ENCODE measurements at places on chromosomes 4 and X.

GRCh38 chr4:71216316-71216959 is 122.4 kb upstream of the SLC4A4 start:
- DNase-seq = no peak

- DNase-seq = no peak
These were observed 231.3 kb upstream of the S100G start for GRCh38 chrX:16418650-16419049.

DNA sequence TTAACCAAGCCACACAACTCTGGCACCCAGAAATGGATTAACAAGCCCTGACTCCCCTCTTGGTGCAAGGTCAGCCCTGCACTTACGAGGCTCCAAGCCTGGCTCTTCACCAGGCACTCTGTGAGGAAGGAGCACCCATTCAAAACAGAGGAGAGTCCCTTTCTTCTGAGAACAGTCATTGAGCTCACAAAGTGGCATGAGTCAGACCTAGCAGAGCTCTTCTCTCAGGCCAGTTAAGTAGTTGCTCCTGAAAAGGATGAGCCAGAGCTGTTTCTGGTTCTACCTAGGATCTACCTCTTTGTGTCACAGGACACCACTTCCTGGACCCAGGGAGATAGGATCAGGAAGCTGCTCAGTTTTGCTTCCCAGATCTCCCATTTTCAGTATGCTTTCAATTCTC is 48.2 kb downstream of the EVC2 start:
- DNase-seq = no peak

DNA sequence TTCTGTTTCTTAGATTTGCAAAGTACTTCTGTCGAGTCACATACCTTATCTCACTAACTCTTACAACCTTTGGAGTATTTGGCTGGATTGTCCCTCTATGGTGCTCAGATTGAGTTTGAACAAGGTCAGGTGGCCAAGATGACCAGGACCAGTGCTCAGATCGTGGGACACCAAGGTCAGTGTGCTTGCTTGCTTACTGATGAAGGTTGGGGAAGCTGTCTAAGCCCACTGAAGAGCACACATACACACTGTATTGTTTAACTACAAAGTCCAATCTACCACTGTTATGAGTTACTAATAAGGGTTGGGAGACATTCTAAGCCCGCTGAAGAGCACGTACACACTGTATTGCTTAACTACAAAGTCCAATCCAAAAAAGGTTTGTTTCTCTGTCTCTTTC is 53.7 kb downstream of the TAB3 start:
- DNase-seq = no peak

GRCh38 chr4:168076989-168077725 is 15.2 kb upstream of the ANXA10 start:
- peak; percentile 88 for DNase-seq

GRCh38 chr4:139798456-139798855 is 132.8 kb downstream of the MGST2 start:
- no peak for DNase-seq

- DNase-seq = no peak
These were observed 96.8 kb downstream of the ARSJ start for GRCh38 chr4:113882668-113883067.

GRCh38 chr4:181265370-181265769 is 977.8 kb upstream of the TENM3 start:
- no peak for DNase-seq

GRCh38 chr4:159252491-159252890 is 149.6 kb downstream of the RAPGEF2 start:
- no peak for DNase-seq

- DNase-seq = no peak
These were observed 77.1 kb downstream of the EVC start for GRCh38 chr4:5788144-5788543.

GRCh38 chrX:129743821-129744220 is 5.0 kb downstream of the XPNPEP2 start:
- DNase-seq = no peak

GRCh38 chrX:72306085-72306801 is 529 bp upstream of the CITED1 start:
- DNase-seq = peak; percentile 22

DNA sequence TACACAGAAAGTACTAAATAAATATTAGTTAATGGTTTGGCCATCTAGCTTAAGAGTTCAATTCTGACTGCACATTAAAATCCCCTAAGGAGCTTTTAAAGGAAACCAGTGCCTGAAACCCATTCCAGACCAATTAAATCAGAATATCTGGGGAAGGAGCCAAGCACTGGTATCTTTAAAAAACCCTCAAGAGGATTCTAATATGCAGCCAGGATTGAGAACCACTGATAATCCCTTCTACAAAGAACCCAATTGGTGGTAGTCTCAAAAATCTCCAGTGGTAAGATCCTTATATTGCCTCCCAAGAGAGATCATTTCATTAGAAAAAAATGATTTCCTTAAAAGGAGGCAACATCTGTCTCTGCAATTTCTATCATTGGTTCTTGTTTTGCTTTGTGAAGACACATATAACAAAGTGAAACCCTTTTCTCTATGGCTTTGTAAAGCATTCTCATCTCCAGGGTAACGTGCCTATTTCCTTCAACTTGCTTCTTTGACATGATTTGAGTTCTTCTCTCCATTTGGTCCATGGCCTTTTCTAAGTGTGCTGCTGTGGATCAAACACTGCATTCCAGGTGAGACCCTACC is 3.5 kb downstream of the GPR34 start:
- no peak for DNase-seq

DNA sequence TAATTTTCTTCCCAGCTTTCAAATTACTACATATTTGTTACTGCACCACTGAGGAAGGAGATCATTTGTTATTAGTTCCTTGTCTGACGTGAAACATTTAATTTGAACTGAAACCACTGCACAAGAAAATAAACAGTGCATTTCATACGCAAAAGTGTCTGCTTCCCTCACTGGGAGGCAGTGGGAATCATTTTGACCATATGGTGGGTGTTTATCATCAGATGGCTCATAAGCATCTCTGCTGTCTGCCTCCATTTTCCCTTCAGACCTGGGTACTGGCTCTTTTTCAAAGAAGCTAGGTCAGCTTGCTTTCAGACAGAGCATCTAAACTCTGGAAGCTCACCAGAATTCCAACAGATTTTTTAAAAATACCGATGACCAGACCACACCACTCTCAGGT is 135.2 kb downstream of the PCDH19 start:
- DNase-seq = peak; percentile 73

DNA sequence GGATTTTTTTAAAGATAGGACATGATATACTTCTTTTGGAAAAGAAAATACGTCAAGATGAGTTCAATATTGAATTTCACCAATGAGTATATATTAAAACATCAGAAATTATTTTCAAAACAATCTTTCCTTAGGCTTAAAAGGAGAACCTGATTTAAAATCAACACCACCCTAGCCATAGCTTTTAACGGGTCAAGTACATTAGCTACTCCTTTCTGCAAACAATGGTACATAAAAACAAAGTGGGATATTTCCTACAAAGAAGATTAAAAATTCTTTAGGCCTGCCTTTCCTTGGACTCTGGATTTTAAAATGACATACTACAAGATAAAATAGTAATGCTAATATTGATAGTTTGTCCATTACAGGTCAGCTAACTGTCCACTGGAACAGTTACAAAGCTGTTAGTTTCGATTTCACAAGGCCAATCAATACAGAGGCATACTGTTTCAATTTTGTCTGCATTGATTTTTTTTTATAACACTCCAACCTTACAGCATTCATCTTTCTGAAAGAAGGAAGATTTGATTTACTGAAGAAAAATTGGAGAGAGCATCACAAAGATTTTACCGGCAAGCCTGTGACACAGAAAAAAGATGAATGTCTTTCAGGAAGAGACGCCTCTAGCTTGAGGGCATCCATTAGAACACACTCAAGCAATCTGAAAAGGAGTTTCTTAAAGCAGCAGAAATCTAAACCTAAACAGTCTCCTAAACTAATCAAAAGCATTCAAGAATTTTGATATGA is 97.2 kb downstream of the MAB21L2 start:
- DNase-seq = peak; percentile 63

GRCh38 chr4:181517491-181517890 is 725.7 kb upstream of the TENM3 start:
- DNase-seq = no peak

DNA sequence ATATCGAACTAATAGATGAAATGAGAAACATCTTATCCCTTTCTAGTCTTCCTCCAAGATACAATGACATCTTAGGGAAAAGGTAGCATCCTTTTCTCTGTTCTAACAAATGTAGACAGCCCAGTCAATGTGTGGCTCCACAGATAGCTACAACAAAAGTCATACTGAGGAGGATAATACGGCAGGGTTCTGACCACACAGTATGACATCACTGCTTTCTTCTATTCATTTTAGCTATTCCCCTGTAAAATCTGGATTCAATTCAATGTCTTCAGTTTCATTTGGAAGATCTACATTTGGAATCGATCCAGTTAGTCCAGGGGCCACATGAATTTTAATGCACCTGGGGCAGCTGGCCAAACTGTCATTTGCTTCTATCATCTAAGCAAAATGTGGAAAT is 51.4 kb downstream of the ENOX2 start:
- DNase-seq = peak; percentile 10

GRCh38 chr4:153438916-153439756 is 27.0 kb upstream of the TMEM131L start:
- no peak for DNase-seq

DNA sequence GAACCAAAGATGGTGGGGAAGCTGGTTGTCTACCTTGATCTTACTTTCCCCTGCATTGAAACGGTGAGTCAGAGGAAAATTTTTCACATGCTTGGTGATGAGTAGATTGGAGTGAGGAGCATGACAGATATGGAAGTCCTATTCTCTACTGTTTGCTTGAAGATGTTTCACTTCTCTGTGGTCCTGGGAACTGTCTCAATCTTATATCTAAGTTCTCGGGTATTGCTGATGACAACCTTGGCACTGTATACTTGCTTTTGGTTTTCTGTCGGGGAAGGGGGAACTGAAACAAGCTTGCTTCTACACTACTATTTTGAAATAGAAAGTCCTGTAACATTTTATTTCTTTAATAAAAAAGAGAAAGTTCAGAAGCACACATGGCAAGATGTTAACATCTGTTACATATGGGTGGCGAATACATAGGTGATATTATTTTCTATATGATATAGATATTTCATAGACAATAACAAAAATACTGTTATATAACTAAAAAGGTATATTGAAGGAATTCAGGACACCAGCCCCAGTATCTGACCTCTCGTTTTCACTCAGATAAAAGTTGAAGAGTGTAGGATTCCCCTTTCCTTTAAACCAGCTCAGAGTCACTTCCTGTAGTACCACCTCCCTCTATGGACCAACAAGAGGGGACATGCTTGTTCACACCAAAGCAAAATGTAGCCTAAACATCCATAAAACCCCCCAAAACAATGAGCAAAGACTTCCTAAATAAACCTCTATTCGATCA is 88.8 kb downstream of the FMR1NB start:
- DNase-seq = no peak

- DNase-seq = peak; percentile 17
These were observed 1.1 kb upstream of the LIN54 start for GRCh38 chr4:83011689-83012199.

- DNase-seq = no peak
These were observed 142.1 kb downstream of the PDGFRA start for GRCh38 chr4:54371173-54371572.

- DNase-seq = no peak
These were observed 18.8 kb downstream of the PPP2R2C start for GRCh38 chr4:6453688-6453990.

- no peak for DNase-seq
These were observed 1.0 kb downstream of the TBCK start for GRCh38 chr4:106314960-106315359.

- no peak for DNase-seq
These were observed 90.3 kb upstream of the TBL1X start for GRCh38 chrX:9374555-9374954.

- DNase-seq = no peak
These were observed 193.9 kb upstream of the RPL34 start for GRCh38 chr4:108426493-108426892.

GRCh38 chr4:20621476-20621875 is 78.8 kb upstream of the PACRGL start:
- no peak for DNase-seq

GRCh38 chr4:107419052-107419451 is 301.0 kb downstream of the PAPSS1 start:
- DNase-seq = no peak

- DNase-seq = no peak
These were observed 201.8 kb upstream of the GK2 start for GRCh38 chr4:79609817-79610216.

DNA sequence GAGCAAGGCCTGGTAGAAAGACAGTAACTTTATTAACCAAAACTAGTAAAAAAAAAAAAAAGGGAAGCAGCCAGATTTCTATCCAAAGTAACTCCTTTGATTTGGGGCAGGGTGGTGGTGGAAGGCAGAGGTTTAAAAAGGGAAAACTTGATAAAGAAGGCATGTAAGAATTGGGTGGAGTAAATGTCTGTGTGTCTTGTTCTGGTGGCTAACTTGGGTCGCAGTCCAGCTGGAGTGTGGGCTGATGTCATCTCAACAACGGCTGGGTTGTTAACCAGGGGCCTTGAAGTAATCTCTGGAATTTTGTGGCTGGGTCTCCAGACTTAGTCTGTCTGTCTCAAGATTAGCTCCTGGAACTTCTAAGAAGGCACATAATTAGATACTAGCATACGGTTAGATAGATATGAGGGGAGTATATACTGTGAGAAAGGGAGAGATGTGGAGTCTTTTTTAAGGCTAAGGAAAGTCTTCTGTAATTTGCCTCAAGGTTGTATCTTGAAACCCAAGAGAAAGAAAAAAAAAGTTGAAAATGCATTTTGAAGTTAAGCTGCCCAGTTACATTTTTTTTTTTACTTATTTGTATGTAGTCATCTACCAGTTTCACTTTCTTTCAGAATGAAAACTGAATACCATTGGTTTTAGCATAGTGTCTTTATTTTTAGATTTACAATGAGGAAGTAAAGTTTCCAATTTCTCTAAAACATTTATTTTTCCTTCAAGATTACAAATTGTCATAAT is 48.3 kb downstream of the MTHFD2L start:
- no peak for DNase-seq

DNA sequence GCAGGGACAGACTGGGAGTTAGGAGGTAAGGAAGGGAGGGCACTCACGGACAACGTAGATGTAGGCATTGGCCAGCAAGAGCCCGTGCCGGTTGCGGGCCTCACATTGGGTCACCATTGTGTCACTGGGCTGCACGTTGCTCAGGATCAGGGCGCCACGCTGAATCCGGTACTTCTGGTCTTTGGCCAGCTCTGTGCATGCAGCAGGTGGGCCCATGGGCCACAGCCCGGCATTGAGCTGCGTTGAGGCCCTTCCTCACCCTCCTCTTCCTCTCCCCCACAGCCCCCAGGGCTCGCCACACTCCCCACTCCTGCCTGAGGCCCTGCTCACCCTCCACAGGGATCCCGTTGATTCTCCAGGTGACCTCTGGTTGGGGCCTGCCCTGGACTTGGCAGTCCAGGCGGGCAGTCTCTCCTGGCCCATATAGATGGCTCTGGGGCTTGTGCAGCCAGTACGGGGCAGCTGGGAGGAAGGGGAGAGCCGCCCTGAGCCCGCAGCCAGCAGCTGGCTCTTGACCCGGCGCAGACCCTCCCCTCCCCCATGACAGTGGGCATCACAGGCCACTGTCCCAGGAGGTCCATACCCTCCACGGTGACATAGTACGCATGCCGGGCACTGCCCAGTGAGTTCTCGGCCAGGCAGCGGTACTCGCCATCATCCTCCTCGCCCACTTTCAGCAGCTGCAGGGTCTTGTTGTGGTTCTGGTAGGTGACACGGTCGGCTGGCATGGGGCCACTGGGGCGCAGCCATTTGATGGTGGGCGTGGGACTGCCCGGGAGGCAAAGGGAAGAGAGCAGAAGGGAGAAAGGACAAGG is 16.3 kb downstream of the L1CAM start:
- DNase-seq = no peak

GRCh38 chr4:955161-955921 is 18.0 kb downstream of the DGKQ start:
- DNase-seq = no peak
